ENCODE measurements at places on chromosomes 11 and 22.

DNA sequence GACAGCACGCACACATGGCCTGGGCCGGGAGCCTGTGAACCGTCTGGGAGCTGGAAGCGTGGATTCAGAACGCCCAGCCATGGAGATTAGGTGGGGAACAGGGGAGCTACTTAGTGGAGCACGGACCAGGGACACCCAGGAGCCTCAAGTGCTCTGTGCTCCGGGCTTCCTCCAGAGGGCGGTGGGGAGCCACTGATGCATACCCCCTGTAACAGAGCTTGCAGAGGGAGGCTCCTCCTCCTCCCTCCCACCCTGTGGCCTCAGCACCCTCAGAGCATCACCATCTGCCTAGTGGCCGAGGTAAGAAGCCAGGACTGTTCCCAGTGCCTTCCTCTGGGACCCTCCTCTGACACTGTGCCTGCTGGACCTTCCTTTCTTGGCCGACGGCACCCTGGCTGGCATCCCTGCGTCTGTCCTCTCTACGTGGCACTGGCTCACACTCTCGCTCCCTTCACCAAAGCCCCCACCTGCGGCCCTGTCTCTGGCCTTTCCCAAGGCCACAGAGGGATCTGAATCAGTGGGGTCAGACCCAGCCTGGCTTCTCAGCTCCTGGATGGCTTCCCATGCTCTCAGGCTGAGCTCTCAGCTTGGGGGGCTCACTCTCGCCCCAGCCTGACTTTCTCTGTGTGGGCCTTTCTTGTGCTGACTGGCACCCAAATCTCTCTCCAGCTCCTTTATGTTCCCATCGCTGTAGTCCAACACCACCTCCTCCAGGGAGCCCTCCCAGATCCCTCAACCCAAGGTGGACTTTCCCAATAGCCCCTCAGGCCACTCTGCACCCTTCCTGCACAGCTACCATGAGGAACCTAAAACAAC, 780.9 kb downstream of the BRD1 start:
- no peak for DNase-seq

DNA sequence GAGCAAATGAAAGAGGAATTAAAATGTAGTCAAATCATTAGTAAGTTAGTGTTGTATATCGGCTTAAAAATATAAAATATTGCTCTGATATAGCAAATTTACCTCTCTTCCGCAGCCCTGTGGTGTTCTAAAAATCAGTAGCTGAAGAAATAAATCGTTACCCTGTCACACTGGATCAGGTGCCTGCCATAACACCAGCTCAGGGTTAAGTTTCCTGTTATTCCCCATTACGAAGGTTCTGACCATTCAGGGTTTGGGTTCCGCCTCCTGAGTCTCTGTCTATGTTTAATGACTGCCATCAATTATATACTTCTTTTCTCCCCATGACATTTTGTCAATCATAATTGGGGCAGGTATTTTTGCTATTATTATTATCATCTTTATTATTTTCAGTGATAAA, 658.5 kb downstream of the OPCML start:
- no peak for DNase-seq

GRCh38 chr11:114386545-114386944, 13.8 kb downstream of the C11orf71 start:
- no peak for DNase-seq

GRCh38 chr11:32162351-32162750, 71.5 kb downstream of the RCN1 start:
- no peak for DNase-seq

DNA sequence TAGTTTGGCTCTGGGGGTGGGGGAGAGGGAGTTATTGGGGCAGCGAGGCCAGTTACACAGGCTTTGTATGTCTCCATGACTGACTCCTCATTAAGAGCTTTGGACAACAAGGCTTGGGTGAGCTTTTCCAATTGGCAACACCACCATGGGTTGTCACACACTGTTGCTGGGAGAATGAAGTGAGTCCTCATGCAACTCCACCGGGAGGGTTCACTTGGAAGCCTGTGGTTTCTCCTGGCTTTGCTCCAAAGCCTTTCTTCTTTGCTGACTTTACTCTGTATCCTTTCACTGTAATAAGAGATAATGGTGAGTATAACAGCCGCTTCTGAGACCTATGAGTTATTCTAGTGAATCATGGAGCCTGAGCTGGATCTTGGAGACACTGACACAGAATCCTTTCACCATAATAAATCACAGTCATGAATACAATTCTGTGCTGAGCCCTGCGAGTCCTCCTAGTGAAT, 24.9 kb downstream of the EIF3F start:
- DNase-seq = no peak

DNA sequence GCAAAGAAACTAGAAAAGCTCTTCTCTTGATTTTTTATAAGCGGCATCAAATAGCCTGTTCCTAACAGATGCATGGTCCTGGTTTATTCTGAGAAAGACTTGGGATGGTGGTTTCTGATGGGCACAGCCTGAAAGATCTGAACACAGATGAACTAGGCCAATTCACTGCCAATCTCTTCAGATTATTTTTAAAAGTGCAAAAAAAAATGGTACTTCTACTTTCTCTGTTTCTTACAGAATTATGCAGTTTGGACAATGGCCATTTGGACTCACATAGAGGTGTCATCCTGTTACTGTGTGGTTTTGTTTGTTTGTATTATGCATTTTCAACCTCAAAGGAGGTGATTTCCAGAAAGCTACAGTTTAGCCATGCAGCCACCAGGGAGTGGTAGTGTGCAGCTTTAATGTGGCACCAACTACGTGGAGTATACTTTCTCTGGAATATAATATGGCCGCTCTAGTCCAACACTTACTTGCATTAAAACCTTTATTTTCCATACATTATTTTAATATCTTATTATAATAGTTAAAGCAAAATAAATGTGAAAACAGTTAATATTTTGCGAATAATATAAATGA, 469.8 kb upstream of the KIRREL3 start:
- DNase-seq = no peak

DNA sequence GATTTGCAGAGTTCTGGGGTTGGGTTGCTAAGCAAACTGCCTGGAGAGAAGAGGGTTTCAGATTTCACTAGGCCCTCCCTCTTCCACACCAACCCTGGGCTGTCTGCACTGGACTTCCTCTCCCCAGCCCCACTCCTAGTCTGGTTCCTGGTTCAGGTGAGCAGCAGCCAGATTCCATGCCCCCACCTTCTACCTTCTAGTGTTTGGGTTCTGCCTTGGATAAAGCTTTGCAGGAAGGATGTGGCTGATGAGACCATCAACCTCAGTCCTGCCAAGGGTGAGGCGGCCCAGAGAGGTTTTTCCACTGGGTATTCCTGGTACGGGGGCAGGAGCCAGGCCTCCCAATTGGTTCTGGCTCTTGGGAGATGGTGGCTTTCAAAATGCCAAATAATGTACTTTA, 68.3 kb downstream of the BCR start:
- no peak for DNase-seq

DNA sequence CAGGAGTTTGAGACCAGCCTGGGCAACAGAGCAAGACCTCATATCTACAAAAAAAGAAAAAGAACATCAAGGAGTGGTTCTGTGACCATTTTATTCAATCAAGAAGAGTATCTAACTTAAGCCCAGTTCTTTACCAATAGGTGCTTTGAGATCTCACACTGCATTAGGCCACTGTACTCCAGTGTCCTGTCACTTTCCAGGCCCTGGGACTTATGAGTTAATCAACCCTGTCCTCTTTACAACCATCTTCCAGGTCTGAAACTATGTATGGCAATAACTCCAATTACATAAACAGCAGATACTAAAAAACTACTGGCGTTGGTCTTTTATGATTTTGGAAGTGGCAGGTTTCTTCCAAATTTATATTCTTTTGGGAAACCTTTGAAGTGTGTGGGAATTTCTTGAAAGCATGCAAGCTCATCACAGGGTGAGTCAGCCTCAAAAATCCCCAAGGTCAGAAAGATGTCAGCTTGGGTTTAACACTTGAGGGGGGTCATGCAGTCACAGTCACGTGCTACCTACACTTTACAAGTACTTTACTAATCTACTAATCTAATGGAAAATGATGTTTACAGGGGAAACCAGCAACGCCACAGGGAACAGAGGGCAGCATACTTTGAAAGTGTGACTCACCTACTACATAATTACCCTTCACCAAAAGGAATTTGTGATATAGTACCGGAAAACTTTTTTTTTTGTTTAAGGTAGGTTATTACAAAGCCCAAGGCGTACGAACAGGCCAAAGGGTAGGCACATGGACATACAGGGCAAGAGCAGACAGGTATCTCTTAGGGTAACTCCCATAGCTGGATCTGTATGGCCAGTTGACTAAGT, 15.6 kb downstream of the PISD start:
- no peak for DNase-seq

GRCh38 chr22:17234144-17234623, 14.9 kb upstream of the ADA2 start:
- no peak for DNase-seq

DNA sequence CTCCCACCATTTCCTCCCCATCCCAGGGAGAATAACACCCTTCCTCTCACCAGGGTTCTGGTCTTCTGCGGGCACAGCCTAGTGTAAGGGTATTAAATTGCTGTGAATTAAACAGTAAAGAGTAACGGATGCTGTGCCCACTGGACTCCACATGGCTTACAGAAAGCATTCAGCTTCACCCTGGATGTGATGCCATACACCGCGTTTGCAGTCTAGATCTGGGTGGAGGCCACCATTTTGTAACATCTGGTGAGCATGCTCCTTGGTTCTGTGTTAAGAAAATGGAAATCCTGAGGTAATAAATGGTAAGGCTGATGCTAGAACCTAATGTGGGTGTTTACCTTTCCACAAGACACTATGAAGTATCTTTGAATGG, 331.8 kb upstream of the B3GAT1 start:
- DNase-seq = no peak

DNA sequence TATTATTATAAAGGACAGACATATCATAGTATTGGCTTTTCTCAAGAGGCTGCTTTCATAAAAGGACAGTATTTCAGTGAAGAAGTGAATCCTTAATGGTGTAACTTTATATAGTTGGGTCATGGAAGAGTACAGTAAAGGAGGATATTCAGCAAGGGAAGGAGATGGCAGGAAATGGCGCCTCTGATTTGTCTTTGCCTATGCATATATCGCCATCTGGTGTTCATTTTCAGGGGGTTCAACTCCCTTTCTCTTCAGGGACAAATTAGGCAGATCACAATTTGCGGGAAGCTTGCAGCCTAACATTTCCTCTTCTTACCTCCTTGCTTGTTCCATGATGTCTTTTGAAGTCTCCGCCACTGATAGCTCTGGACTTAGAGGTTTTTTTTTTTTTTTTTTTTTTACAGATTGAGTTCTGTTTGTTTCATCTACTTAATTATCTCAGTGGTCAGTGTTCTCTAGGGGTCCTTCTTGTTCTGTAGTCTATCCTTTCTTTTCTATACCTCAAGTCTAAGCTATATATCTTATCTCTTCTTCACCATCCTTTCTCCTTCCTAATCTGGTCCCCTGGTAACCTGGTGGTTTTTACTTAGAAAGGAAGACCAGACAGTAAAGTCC, 21.8 kb upstream of the RRM1 start:
- DNase-seq = peak; percentile 31

GRCh38 chr11:11528986-11529385, 92.8 kb downstream of the GALNT18 start:
- DNase-seq = no peak

DNA sequence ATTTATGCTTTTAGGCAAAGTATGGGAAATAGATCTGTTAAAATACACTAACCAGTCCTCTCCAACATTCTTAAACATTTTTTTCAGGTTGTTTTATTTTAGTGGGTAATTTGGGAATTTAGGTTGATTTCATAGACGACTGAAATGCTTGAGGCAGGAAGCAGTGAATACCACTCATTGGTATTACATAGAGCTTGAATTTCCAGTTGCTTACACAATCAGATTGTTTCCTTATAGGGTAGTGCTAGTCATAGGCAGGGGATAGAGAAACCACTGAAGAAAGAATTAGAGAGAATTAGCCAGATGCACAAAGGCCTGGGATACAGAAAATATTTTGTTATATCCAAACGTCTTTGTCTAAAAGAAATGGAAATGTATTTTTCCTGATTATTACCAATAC, 23.9 kb upstream of the LYVE1 start:
- DNase-seq = no peak

DNA sequence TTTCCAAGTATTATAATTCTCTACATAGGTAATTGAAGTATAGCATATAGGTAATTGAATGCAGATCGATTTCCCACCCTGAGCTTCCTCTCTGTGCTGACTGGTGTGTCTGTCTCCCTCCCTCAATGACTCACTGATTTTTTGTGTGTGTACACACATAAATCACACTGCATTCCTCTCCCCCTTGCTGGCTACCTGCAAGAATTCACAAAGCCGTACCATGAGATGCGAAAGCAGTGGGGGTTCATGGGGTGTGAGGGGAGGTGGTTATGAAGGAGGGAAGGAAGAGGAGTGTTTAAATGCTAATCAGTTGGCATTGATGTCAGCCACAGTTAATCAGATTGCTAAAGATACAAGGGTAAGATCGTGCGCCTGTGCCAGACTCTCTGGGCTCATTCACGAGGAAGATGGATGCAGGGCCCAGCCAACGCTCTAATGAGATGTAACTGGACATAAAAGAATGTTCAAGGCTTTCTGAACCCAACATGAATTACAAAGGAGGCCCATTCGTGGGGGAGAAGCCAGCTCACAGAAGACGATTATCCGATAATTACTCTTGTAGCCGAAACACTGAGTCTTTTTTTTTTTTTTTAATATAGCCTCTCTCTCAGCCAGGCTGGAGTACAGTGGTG, 107.4 kb downstream of the SEZ6L start:
- no peak for DNase-seq

DNA sequence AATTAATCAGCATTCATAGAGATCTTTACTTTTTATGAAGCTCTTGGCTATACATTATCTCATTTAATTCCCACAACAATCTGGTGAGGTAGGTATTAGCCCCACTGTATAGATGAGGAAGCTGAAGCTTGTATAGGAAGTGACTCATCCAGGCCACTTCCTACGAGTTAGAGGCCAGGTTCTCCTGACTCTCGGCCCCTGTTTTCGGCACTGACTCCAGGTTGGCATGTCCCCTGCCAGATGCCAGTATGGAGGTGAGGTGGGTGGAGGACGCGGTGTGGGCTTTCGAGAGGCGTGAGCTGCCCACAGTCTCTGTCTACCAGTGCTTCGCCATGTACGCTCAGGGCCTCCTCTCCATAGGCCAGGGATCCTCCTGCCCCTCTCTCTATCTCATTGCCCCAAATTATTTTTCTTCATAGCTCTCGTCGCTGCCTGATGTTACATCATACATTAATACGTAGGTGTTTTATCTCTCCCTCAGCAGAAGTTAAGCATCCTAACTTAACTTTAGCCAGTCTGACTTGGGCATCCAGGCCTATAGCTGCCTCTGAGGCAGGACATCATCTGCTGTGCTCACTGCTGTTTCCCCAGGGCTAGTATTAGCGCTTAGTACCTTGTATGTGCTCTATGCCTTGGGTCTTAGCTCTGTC, 9.0 kb downstream of the DGAT2 start:
- DNase-seq = no peak

DNA sequence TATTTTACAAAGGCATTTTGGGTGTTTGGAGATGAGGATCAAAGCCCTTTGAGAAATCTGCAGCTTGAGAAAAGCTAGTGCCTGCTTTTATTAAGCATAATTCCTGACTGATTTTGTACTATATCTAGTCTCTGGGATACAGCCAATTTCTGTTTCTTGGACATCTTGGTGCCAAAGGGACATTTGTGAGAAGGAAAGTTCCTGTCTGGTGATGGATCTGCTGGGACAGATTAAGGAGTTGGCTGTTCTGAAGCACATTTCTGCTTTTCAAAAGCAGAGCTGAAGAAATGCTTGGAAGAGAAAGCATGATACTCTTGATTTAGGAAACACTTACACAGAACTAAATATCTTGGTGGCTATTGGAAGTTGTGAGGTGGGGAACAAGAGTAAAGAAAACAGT, 254.6 kb upstream of the CCDC90B start:
- DNase-seq = no peak
